ENCODE measurements at places on chromosomes 3 and 15.

DNA sequence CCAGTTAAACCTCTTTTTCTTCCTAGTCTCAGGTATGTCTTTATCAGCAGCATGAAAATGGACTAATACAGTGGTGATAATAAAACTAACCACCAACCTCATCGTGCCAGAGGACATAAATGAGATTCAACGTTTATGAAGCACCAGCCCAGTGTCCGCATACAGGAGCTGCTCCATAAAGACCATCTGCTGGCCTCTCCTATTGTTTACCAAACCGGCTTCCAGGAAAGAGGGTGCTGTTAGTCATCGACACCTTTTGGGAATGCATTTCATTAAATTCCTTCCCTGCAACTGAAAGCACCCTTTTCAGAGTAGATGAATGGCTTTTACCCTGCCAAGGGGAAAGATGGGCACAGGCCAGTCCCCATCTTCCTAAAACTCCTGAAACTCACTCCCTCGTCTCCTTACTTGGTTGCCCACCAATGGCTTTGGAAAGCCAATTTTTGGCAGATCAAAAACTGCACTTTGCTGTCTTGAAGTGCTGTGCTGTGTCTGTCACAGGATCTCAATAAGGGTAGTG lies 122.1 kb downstream of the AQP9 start:
- peak; percentile 39 for DNase-seq

- no peak for DNase-seq
Observed at GRCh38 chr15:99943466-99943865, 210.2 kb upstream of the LYSMD4 start.

GRCh38 chr3:187946981-187947380 lies 201.7 kb upstream of the BCL6 start:
- no peak for DNase-seq

DNA sequence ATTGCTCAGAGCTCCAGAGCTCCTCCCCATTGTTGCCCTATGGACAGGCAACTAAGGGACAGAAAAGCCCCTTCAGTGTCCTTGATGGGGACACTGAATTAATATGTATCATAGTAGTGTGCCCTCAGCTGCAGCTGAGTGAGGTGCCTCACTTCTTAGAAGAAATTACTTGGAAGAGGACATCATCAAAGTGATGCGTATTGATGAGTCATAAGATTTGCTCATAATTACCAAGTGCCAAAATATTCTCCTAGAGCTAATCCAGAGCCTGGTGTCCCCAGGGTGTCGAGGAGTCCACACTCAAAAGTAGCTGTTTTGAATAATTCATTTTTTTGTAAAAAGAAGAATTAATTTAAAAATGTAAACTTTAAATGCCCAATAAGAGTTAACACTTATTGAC lies 200.7 kb upstream of the SEMA6D start:
- no peak for DNase-seq

GRCh38 chr3:72728958-72729467 lies 119.2 kb downstream of the SHQ1 start:
- DNase-seq: no peak

DNA sequence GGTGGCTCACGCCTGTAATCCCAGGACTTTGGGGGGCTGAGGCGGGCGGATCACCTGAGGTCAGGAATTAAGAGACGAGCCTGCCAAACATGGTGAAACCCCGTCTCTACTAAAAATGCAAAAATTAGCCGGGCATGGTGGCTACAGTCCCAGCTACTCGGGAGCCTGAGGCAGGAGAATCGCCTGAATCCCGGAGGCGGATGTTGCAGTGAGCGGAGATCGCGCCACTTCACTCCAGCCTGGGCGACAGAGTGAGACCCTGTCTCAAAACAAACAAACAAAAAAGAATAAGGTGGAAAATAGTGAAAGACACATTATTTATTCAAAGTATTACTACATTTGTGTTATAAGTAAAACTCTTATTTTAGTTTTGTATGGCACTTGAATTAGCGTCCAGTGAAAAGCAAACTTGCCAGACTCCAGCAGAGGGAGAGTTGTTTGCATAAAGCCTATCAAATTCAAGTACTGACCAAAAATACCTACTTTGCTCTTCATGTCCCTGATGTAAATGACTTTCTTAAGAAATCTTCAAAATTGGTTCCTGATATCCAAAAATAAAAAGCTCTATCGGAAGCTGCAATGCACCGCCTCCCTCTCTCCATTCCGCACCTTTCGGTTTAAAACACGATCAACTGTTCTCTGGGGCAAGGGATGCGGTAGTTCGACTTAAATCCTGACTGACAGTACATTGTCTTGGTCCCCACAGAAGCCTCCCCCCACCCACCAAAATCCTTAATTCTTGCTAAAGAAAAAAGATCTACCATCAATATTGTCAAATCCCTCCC lies 1.2 kb downstream of the TRPM7 start:
- no peak for DNase-seq

GRCh38 chr3:100173961-100174360 lies 59.7 kb upstream of the FILIP1L start:
- no peak for DNase-seq

DNA sequence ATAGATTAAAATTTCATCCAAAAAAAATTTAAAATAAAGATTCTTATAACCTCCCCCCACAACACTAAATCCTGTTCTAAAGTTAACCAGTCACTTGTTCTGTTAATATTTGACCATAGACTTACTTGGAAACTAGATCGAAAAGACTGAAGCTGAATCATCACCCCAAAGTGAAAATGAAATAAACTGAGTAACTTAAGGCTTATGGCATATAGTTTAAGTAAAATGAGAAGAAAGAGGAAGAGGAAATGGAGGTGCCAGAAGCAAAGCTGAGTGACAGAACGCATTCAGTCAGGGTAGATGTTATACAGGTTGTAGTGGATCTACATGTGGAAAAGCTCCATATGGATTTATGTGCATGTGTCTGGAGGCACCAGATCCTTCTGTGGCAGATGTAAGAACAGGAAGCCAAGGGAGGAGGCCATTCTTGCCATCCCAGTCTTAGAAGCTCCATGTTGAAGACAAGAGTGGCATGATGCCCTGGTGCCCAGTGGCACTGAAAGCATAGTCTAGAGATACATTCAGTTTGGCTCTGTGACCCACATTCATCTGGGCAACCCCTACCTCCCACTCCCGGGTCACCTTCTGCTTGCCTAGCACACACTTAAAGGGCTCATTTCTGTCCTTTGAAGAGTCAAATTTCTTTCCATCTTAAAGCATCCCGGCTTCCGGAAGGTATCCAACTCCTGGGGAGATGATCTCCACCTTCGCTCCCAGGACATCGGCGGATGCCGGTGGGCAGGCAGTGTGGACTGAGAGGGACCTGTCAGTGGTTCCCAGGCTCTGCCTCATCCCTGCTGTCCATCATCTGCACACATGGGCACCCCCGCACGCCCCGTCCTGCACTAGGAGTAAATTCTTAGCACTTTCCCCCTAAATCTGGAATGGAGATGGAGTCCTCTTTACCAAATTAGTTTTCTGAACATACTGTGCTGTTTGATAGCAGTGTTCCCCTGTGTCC lies 90.8 kb downstream of the NEO1 start:
- no peak for DNase-seq

GRCh38 chr15:43238671-43239131 lies 17.9 kb upstream of the EPB42 start:
- no peak for DNase-seq

DNA sequence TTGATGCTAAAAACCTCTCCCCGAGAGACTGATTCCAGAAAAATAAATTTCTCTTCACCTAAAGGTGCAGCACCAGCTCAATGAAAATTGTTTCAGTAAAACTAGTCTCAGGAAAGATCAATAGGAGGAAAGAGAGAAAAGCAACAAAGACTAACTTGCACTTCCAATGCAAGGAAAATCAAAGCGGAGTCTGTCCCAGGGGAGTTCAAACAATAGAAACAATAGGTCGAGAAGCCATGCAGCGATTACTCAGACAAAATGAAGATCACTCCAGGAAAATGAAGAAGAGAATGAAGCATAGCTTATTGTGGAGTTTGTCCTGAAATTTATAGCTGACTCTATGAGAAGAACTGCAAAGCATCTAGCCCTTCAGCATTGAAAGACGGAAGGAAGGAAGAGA lies 105.1 kb upstream of the FRMD4B start:
- no peak for DNase-seq

GRCh38 chr3:53180305-53181023 lies 19.5 kb downstream of the PRKCD start:
- no peak for DNase-seq

DNA sequence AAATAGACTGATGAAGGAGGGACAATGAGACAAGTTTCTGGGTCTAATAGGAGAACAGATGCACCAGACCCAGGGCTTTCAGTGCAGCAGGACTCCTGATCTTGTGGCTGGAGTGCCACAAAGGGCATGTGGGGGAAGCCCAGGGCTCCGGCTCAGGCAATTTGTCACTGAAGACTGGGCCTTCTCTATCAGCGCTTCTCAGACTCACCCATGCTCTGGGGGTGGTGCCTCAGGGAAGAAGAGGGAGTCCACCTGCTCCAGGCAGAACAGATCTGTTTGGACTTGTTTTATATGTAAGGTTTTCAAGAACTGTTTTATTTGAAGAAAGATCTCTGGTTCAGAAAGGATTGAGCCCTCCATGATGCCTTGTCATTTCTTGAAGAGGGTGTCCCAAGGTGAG lies 112.4 kb upstream of the TLE3 start:
- no peak for DNase-seq

GRCh38 chr3:126983276-126983652 lies 349 bp downstream of the PLXNA1 start:
- DNase-seq: no peak

- no peak for DNase-seq
Observed at GRCh38 chr15:92385096-92385495, 8.6 kb upstream of the ST8SIA2 start.
